MCF 10A (cell line): ENCODE measurements at places on chromosomes 1 and 21. TPM values are rescaled to one million over a fixed set of nuclear protein-coding genes. Genes with fewer than 3 reads are reported as not detected.

The NCAM2 gene
- total RNA-seq, result not detected in 2 replicates

The MCOLN3 gene
- total RNA-seq, result 0.70 and 1.3 TPM in 2 replicates

The FAM177B gene
- total RNA-seq, result 0.74 TPM in 1 of 2 replicates, not detected in the other

The SOX13 gene
- total RNA-seq, result 23.7 and 32.8 TPM in 2 replicates

The NBPF8 gene
- 14.9 and 20.9 TPM in 2 replicates for total RNA-seq
